ENCODE measurements at places on chromosomes 7 and 10.

DNA sequence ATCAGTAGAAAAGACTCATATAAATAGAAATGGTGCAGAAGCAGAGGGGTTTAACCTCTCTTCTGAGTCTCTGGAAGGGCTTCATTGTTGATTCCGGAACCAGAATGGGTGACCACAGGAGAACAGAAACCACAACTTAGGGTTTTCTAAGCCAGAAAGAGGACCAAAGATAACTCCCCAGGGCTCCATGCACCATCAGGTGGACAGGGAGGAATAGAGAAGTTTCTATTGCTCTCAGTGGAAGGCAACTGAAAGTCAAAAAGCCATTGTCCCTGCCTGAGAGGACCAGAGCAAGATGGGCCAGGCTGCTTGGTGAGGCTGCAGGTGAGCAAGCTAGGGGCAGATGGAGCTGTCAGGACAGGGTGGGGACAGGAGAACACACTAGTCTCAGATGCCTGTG, 14.6 kb upstream of the NPS start:
- no peak for DNase-seq

DNA sequence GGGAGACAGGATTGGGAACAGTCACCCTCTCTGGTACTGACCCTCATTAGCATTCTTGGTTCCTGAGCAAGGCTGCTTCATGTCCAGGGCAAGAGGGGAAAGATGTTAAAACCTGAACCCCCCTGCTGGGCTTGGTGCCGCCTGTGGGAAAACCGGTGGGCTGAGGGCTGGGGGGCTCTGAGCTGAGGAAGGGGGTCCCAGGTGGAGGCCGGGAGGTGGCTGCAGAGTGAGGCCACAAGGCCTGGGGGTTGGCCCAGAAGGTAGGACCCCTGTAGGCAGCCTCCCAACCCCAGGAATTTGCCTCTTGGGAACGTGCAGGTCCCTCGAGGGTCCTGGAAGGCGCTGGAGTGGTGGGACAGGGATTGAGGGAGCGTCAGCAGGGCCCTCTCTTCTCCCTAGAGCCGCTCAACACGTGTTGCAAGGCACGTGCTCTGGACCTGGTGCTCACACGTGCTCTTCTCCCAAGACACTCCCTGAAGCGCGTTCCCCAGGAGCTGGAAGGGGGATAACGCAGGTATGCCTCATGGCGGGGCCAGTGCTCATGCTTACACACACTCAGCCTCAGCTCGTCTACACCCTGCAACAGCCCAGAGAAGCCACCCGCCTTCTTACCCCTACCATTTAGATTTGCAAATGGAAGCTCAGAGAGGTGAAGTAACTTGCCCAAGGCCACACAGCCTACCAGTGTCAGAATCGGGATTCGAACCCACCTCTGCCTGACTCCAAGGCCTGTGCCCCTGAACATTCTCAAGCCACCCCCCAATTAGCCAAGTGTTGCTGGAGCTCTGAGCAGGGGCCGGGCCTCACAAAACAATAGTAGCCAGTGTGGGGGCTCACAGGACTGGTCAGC, 64.4 kb downstream of the LHPP start:
- no peak for DNase-seq

GRCh38 chr10:44897049-44897448, 14.1 kb upstream of the TMEM72 start:
- no peak for DNase-seq

GRCh38 chr10:31765541-31765940, 163.1 kb downstream of the ARHGAP12 start:
- no peak for DNase-seq

GRCh38 chr7:140456551-140457051, 22.7 kb downstream of the MKRN1 start:
- peak; percentile 35 for DNase-seq

GRCh38 chr7:1873421-1873820, 203.3 kb downstream of the ELFN1 start:
- DNase-seq: no peak

- no peak for DNase-seq
Measured at GRCh38 chr7:105199386-105199785, 185.4 kb downstream of the KMT2E start.

GRCh38 chr10:11568578-11568977, 42.9 kb downstream of the USP6NL start:
- DNase-seq: no peak

- DNase-seq: no peak
Measured at GRCh38 chr10:131081376-131081775, 230.1 kb downstream of the TCERG1L start.

- DNase-seq: no peak
Measured at GRCh38 chr10:57880446-57881227, 387.1 kb downstream of the IPMK start.

- no peak for DNase-seq
Measured at GRCh38 chr10:5620223-5620721, 46.1 kb downstream of the ASB13 start.

DNA sequence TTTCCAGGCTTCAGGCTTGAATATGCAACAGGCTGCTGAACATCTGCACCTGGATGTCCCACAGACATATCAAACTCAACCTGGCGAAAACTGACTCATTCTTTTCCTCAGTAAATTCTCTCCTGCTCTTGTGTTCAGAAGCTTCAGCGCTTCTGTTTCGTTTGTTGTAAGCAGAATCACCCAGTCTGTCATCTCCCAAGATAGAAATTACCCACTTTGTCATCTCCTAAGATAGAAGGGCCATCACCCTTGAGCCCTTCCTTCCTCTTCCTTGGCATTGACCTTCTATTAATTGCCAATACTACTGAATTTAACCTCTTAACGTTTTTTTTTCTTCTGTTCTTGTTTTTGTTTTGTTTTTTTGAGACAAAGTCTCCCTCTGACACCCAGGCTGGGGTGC, 59.7 kb downstream of the CPED1 start:
- DNase-seq: no peak

- DNase-seq: no peak
Measured at GRCh38 chr7:151306860-151307259, 34.8 kb upstream of the NUB1 start.

DNA sequence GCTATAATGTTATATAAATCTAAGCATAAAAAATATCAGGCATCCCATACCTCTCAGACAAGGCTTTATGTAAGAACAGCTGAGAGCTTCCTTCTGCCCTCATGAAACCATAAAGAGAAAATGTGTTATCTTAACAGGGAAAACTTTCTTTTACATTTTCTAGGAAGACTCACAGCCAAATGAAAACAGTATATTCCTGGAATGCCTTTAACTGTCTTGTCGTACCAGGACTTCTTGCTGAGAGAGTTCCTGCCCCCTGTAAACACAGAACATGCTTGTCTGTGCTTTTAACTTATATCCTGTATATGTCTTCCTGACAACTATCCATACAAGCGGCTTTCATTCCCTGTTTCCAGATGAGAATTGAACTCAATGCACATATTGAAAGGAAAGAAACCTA, 64.8 kb upstream of the AHR start:
- no peak for DNase-seq

DNA sequence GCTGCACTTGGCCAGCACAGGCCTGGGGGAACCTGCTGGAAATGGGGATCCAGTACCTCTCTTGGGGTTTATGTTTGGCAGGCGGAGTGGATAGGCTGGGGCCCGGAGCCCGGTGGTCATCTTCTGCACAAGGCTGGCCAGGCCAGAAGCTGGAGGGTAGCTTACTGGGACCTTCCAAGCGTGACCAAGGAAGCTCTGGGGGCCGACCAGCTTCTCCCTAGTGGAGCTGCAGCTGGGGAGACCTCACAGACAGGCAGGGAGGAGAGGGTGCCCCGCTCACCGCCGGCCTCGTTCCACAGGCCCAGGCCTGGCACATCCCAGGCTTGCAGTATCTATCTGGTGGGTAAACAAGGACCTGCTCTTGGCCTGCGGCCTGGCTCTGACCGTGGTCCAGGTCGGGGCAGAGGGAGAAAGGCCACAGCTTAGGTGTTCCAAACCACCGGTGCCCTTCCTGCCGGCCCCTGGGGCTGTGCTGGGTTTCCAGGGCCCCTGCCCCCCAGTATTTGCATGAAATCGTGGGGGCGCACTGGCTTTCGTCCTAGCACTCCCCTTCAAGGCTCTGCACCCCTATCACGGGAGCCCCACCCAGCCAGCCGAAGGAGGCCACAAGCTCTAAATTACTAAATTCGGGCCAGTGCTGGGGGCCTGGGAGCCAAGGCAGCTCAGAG, 1.5 kb upstream of the ELFN1 start:
- DNase-seq: peak; percentile 53

DNA sequence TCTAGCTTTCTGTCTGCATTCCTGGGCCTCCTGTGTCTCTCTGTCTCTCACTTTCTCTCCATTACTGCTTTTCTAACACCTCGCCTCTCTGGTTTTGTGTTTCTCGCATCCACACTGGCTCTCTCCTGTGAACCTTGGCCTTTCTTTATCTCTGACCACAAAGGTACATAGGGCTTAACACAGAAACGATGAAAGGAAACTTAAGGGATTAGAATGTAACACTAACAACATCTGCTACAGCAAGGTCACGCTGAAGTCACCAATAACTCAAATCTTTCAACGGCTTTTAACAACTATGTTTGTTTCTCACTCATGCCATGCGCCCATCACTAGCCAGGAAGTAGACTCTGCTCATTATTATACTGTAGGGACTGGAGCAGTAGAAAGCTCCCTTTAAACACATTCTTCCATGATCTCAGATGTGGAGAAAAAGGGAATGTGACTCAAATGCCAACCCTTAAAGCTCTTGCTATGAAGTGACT, 9.3 kb upstream of the OR6V1 start:
- no peak for DNase-seq

GRCh38 chr10:133183646-133184378, 23.8 kb downstream of the KNDC1 start:
- DNase-seq: no peak

- peak; percentile 13 for DNase-seq
Measured at GRCh38 chr10:32005050-32005449, 51.2 kb downstream of the KIF5B start.

DNA sequence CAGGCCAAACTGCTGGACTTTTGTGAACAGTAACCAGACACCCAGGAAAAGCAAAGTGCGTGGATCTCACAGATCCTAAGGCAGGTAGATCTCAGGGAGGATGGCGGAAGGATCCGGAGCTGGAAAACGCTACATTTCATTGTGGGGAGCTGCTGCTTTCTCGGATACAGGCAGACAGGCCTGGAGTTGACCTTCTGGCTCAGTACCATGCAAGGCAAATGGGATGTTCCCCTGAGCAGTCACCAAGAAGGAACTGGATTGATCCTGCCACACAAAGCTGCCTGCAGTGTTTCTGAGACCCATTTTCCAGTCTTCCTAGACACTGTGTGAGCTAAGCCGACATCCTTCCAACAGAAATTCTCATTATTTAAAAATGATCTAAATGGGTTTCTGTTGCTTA, 65.5 kb downstream of the ZRANB1 start:
- DNase-seq: no peak

GRCh38 chr10:31771331-31771831, 157.2 kb downstream of the ARHGAP12 start:
- DNase-seq: no peak

GRCh38 chr10:107232013-107232412, 67.5 kb upstream of the SORCS1 start:
- DNase-seq: no peak

- peak; percentile 59 for DNase-seq
Measured at GRCh38 chr7:108004220-108005142, 1.5 kb upstream of the LAMB1 start.

Measured in HuH-7.5 (cell line).